ENCODE measurements at places on chromosomes 4 and X.

GRCh38 chr4:102836596-102836995 lies 9.2 kb upstream of the UBE2D3 start:
- no peak for DNase-seq

DNA sequence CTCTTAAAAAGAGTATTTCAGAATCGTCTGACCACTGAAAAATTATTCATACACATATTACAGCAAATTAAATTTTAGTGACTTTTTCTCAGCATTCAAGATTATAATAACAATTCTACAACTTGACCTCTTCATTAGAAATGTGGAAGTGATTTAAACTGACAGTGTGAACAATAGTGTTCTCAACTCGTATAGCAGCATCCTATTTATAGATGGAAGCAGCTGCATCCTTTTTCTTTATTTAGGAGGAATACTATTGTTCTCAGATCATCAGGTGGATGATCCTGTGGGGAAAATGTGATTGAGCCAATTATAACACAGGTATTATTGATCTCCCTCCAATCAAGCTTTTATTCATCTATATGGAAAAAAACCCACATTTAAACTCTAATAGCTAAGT lies 56.7 kb downstream of the RAPGEF2 start:
- DNase-seq = no peak

- no peak for DNase-seq
Measured at GRCh38 chr4:24226023-24226422, 336.2 kb upstream of the PPARGC1A start.

DNA sequence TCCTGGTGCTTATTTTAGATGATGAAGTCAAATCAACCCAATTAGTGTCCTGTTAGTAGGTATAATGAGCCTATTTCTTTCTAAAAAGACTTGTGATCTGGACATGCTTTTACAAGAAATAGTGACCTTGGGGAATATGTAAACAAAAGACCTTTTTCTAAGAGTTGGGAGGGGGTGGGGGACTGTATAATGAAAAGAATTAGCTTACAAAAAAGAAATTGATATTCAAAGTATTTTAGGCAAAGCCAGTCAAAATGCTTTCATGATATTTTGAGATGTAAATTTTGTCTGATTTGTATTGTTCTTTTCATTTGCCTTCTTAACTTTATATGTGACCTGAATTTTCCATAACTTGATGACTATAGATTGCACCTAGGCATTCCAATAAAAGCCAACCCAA lies 114.6 kb downstream of the DCTD start:
- DNase-seq = no peak

GRCh38 chrX:110966839-110967238 lies 129.2 kb upstream of the PAK3 start:
- no peak for DNase-seq

- DNase-seq = no peak
Measured at GRCh38 chr4:73451404-73451803, 15.4 kb downstream of the AFP start.

- DNase-seq = no peak
Measured at GRCh38 chr4:57314636-57315035, 204.5 kb upstream of the IGFBP7 start.

GRCh38 chr4:24417206-24417605 lies 167.1 kb downstream of the DHX15 start:
- DNase-seq = no peak

DNA sequence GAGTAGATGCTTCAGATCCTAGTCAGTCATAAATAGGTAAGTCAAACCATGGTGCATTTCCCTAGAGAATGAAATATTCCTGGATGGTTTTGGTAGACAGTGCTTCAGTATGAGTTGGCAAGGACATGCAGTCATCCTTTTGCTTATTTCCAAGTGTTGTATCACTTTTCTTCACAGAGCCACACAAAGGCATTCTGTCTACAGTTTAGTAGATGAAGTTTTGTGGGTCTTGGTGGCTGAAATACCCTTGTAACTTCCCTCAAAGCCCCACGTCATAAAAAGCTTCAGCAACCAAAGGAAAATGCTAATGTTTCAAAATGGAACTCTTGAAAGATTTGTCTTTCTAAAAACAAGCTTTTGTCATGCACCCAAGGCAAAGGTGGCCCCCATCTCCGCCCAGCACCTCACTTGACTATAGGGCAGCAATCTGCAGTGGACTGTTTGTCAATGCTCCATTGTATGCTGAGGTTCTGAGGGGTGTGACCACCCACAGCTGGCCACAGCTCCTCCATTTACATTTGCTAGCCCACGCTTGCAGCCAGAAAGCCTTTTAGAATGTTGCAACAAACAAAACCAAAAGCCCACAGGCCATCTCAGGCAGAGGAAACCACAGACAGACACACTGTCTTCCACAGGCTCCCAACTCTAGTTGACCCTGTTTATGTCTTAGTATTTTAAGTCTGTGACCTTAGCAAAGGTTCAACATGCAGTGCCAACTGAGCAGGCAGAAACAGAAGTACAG lies 87.1 kb upstream of the FAM9C start:
- no peak for DNase-seq

GRCh38 chrX:119696251-119696890 lies 3.4 kb upstream of the SEPTIN6 start:
- DNase-seq = no peak

- no peak for DNase-seq
Measured at GRCh38 chrX:12447448-12448064, 309.3 kb downstream of the FRMPD4 start.

DNA sequence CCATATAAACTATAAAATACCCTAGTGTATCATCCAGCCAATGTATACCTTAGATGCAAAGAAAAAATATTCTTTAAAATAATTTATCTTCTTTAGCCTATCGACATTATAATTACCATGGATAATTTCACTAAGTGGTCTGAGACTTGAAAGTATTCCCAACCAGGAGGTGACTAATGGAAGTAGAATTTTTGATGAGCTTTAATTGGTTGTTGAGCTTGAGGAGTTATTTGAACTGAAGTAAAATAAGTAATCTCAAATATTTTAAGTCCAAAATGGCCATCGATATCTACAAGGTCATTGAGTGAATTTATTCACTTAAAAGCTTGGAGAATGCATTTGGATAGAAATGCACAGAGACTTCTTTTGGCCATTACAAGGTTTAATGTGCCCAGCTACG lies 436.2 kb downstream of the TLL1 start:
- no peak for DNase-seq

DNA sequence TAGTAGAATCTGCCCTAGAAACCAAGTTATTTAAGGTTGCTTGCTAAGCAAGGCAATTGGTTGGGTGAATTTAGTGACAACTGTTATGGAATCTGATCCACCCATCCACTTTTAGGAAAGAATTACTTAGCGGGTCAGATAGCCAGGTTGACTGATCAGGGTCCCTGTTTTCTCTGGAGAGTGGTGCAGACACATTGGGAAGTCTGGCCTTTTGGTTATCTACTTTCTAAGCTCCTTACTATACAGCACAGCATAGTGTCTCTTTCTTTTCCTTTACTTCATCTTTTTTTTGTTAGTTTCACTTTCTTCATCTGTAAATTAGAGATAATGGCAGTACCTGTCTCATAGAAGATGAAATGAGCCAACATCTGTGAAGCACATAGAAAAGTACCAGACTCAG lies 7.4 kb downstream of the HERC3 start:
- DNase-seq = no peak

GRCh38 chr4:134201216-134202161 lies at the start of gene PABPC4L:
TSS of gene PABPC4L (minus strand) at chr4:134201789. CDS start at chr4:134201019, 770 bp downstream.
- no peak for DNase-seq

DNA sequence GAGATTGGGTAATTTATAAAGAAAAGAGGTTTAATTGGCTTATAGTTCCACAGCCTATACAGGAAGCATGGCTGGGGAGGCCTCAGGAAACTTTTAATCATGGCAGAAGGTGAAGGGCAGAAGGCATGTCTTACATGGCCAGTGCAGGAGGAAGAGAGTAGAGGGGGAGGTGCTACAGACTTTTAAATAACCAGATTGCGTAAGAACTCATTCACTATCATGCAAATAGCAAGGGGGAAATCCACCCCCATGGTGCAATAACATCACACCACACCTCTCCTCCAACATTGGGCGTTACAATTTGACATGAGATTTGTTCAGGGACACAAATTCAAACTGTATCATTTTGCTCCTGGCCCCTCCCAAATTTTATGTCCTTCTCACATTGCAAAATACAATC lies 353.8 kb upstream of the PABPC5 start:
- no peak for DNase-seq

GRCh38 chr4:43496188-43496587 lies 603.7 kb downstream of the GRXCR1 start:
- DNase-seq = no peak

GRCh38 chr4:81799371-81799770 lies 327.7 kb upstream of the RASGEF1B start:
- DNase-seq = no peak

GRCh38 chr4:114472269-114473032 lies 126.2 kb upstream of the UGT8 start:
- DNase-seq = no peak

- DNase-seq = no peak
Measured at GRCh38 chr4:128812442-128813235, 3.1 kb downstream of the JADE1 start.

GRCh38 chr4:128543696-128544095 lies 256.1 kb upstream of the PGRMC2 start:
- no peak for DNase-seq

DNA sequence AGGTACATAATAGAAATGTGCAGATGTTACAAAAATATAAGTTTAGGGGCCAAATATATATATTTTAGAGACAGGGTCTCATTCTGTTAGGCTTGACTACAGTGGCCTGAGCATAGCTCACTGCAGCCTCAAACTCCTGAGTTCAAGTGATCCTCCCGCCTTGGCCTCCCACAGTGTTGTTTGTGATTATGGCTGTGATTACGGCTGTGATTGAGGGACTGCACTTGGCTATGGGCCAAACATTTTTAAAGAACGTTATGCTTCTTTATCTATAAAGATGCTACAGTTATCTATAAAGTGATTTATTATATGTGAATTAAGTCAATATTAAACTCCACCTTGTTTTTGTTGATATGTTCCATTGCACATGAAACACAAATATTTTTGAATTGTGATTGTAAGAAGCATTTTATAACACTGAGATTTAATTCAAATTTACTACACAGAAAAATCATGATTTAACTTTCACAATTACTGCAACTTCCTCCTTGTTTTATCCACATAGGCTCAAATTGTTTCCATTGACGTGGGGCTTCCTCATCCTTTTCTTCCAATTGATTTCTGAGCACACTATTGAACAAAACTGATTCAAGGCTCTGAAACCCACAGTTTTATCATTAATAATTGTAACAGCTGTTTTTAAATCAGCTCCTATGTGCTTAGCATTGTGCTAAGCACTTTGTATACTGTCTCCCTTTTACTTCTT lies 68.4 kb upstream of the BMPR1B start:
- no peak for DNase-seq

DNA sequence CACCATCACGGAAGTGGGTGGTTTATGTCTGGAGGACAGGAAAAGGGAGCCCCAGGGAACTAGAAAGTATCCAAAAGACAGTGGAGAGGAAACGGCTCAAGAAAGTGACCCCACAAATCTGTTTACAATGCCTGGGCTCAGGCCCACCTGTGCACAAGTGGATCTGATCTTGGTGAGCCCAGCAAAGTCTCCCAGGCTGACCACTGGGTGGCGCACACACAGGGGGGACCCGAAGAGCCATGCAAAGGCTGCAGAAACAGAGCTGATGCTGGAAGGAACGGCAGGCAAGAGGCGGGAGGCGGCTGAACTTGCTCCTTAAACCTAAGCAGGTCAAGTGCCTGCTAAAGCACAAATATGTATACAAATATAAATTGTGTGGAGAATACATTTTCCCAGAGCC lies 9.6 kb downstream of the HAUS7 start:
- DNase-seq = no peak
